ENCODE measurements at places on chromosomes 7 and 10.

DNA sequence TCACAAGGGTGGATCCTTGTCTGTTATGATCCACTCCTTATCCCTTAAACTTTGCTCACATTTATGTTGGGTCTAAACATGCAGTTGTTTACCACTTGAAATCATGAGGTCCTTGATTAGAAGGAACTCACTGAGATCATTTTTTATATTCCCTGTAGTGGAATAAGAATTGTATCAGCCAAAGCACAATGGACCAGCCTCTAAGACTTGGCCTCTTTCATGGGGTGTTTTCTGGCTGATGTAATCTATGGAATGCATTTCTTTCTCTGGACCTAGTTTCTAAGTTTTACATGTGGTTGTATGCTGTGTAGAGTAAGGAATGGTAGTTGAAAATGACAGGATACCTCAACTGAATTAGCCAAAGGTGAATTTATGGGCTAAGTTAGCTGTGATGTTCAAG is 376.6 kb downstream of the SORCS3 start:
- no peak for DNase-seq

GRCh38 chr7:130996833-130997231 is 262.8 kb upstream of the KLF14 start:
- DNase-seq: no peak

- DNase-seq: no peak
These were observed 31.1 kb downstream of the CTNNA3 start for GRCh38 chr10:67664942-67665341.

GRCh38 chr7:17058568-17058967 is 176.8 kb upstream of the AGR3 start:
- DNase-seq: no peak

GRCh38 chr10:43231523-43232078 is 35.3 kb downstream of the RASGEF1A start:
- DNase-seq: no peak

DNA sequence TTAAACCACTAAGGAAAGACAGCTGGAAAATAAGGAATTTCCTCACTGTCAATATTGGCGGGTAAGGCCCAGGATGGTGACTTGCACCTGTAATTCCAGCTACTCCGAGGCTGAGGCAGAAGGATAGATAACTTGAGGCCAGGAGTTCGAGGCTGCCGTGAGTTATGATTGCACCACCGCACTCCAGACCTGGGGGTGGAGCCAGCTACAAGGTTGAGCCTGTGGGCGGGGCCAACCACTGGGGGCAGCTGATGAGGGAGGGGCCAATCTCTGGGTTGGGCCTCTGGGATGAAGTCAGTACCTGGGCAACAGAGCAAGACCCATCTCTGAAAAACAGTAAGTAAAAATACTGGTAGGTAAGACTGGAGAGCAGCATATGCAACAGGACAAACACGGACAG is 80.1 kb upstream of the ADO start:
- DNase-seq: no peak

DNA sequence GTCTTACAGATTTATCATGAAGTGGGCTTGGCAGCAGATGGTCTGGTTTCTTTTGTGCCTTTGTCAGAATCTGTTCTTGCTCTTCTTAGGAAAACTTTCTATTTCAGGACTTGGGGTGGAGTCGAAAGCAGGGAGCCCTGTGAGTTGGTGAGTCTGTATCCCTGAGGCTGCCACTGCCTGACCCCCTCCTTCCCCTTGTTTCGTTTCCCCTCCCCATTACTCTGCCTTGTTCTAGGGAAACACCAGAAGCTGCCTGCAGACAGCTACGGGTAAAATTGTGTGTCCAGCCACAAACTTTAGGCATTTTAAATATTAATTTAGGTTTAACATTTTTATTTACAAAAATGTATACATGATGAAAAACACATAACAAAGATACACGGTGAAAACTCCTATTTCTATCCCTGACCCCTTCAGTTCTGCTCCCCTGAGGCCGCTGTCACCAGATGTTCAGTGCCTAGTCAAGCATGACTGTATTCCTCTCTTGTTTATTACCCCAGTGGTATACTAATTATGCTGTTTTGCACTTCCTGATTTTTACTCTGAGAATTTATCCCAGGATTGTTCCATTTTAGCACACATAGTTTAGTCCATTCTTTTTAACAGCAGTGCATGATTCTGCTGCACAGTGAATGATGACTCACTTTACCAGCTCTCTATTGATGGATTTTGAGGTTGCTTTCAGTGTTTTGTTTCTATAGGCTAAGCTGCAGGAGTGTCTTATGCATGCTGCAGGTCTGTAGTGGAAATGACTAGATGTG is 9.1 kb downstream of the TSPAN14 start:
- DNase-seq: no peak

- DNase-seq: no peak
These were observed 937.5 kb downstream of the GATA3 start for GRCh38 chr10:8992009-8992408.

DNA sequence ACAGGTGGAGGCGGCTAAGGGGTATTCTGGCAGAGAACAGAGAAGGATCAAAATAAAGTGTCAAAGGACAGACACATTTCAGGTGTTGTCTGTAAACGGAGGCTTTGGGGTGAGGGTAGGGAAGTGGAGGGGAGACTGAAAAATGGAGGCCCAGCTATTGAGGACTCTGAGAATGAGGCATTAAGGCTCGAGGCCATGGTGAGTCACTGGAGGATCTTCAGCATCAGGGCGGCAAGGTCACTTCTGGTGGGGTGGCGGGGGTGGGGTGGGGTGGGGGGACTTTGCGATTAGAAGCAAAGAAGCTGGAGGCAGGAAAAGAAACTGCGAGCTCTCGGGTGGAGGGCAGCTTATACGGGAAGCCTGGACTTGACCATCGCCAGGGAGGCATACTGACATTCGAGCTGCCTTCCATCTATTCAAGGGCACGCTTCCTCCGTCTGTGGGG is 58.4 kb upstream of the PCGF5 start:
- DNase-seq: no peak

DNA sequence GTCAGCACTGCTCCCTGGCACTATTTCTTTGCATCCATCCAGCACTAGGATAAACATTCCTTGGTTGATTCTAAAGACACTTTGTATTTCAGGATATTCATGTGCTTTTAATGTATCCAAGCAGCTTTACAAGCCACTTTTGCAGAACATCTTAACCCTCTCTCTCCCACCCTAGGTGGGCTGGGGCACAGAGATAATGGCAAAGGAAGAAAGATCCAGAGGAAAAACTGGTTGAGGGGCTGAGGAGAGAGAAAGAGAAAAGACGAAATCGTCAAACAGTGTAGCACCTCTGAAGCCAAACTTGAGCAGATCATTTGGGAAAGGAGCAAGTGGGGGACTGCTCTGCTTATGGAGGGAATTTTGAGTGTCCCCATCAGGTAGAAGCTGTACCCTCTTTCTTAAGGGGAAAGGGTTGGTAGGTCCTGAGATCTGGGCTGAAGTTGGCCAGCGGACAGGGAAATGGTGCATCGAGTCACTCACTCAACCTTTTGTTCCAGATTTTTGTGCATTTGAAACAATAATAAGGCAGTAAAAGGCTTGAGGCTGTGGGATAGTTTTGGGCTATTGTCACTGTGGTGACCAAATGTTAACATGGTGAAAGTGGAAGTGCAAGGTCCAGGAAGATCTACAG is 4.2 kb upstream of the HOXA13 start:
- DNase-seq: no peak

GRCh38 chr7:28222636-28223035 is 42.0 kb upstream of the JAZF1 start:
- DNase-seq: no peak

DNA sequence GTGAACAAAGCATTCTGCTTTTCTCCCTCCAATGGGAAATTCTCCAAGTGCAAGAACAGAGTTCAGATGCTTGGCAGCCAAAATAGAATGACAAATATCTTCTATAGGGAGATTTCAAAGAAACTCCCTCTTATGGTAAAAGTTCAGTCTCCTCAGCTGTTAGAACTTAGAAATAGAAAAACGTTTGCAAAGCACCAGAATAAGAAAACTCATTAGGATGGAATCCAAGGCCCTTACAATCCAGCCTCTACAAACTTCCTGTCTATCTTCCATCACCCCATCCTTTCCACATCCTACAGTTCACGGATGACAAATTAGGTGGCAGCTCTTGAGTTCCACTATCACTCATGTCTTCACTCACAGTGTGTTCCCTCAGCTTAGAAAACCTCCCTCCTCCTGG is 25.7 kb downstream of the FAM13C start:
- DNase-seq: no peak

DNA sequence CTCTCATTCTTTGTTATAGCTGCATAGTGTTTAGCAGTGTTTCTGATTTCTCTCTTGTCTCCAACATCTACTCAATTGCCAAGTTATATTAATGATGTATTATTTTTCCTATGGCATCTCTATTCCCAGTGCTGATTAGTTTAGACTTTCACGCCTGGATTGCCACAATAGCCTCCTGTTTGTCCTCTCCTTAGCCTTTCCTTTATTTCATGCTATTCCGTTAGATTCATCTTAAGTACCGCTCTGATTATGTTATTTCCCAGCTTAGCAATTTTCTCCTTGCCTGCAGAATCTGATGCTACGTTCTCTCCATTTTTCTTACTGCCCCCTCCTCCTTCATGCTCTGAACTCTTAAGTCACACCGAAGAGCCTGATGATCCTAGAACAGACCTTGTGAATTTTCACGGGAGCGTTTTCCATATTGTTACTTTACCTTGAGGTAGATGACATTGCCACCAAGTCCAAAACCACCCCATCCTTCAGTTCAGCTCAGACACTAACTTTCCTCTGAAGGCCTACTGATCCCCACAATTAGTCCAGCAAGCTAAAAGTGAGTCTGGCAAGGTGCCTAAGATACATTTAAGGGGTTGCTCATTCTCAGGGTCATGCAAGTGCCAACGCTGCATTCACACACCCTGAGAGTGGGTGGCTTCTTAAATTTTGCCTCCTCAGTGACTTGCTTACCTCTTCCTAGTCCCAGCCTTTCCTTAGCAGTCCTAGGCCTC is 6.6 kb upstream of the NRF1 start:
- DNase-seq: no peak

- no peak for DNase-seq
These were observed 176.8 kb upstream of the TBX20 start for GRCh38 chr7:35430547-35431153.

GRCh38 chr7:127833641-127834040 is 181.6 kb downstream of the SND1 start:
- no peak for DNase-seq

DNA sequence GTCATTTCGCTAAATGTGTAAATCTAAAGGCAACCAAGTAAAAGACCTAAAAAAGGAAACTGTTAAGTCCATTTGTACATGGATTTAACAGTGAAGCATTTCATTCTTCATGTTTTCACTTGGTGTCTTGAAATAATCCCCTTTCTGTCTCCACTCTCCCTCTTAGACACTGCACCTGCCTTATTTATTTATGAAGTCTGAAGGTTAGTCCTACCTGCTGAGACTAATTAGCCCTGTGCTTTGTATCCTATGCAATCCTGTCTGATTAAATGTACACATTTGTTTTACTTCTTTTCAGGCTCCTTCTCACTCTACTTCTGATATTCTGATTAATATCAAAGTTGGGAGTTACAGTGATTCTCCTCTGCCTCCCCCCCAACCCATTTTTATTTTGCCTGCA is 1.9 kb upstream of the TCF7L2 start:
- no peak for DNase-seq

- no peak for DNase-seq
These were observed 11.4 kb upstream of the HSPA12A start for GRCh38 chr10:116753759-116754158.

GRCh38 chr7:43071604-43072003 is 40.8 kb upstream of the HECW1 start:
- no peak for DNase-seq

Data from NCI-H1930 (cell line).